ENCODE measurements at places on chromosomes 7 and 10.

DNA sequence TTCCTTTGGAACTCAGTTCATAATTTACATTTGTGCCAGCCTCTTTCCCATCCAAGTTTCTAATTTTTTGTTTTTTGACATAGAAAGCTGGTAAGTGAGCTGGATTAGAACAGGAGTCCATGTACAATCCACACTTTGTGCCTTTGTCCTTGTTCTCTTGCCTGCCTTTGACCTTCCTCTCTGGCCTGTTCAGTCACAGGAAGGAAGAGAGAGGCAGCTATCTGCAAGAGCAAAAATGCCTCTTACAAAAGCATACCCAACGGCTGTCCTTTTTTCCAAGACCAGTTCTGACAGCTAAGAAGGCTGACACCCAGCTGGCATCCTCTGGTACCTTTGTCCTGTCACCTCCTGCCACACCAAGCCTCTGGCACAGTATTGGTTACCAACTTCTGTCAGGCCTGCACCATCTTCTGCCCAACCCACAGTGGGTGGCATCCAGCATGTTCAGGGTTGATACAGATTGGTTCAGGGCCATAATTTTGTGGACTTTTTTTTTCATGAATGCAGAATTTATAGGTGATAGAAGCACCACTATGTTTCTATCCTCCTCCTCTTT is 133.7 kb upstream of the KLF14 start:
- no peak for DNase-seq

- no peak for DNase-seq
Observed at GRCh38 chr7:13778967-13779366, 210.5 kb downstream of the ETV1 start.

DNA sequence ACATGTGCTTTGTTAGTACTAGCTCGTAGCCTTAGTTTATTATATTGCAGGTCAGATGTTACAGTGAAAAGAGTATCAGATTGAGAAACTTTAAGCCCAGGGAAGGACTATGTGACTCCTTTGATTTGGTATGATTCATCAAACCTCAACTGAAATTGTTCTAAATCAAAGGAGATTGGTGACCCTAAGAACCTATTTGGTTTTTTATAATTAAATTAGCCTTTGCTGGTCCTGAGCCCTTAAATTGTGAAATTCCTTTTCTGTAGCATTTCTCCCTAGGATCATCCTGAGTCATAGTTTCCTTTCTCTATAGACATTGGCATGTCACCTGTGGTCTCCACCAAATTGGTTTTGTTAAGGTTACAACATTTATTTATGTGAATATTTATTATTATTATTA is 89.7 kb downstream of the POLR1F start:
- no peak for DNase-seq

- no peak for DNase-seq
Observed at GRCh38 chr7:5452470-5452899, 28.9 kb upstream of the TNRC18 start.

- DNase-seq = no peak
Observed at GRCh38 chr7:33186192-33186591, 56.8 kb downstream of the BBS9 start.

GRCh38 chr7:21317966-21318915 is 109.6 kb upstream of the SP4 start:
- no peak for DNase-seq

All from activated T-cell treated with anti-CD3 and anti-CD28 coated beads for 48 hours (primary cell).